ENCODE measurements at places on chromosomes 1 and 21.

DNA sequence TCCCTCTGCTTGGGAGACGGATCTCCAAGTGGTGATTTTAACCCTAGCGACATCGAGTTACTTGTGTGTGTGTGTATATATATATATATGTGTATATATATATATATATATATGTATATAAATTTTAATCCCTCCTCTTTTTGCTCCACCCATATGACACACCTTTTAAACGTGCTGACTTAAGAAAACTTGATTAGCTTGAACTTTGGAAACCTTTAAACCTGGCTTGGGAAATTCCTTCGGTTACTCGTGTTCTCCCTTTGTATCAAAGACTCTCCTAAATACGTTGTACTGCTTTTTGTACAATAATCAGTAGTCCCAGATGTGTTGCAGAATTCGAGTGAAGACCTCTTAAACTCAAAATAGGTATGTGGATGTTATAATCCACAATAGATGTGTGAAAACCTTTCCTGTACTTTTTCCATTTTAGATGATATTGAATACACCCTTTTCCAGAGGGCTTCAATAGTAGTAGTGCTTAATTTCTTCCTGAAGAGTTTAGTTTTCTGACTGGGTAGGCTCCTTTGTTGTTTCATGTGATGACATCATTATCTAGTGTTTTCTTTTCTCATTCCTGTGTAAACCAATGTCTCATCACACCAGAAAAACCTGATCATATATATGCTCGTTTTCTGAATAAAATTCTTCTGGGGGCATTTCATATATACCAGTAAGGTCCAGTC, 1.4 kb downstream of the RNF11 start:
- DNase-seq, result peak; percentile 10

- peak; percentile 23 for DNase-seq
Measured at GRCh38 chr1:160874935-160875334, 10.0 kb downstream of the ITLN1 start.

- DNase-seq, result no peak
Measured at GRCh38 chr1:29258189-29258975, 22.1 kb downstream of the PTPRU start.

DNA sequence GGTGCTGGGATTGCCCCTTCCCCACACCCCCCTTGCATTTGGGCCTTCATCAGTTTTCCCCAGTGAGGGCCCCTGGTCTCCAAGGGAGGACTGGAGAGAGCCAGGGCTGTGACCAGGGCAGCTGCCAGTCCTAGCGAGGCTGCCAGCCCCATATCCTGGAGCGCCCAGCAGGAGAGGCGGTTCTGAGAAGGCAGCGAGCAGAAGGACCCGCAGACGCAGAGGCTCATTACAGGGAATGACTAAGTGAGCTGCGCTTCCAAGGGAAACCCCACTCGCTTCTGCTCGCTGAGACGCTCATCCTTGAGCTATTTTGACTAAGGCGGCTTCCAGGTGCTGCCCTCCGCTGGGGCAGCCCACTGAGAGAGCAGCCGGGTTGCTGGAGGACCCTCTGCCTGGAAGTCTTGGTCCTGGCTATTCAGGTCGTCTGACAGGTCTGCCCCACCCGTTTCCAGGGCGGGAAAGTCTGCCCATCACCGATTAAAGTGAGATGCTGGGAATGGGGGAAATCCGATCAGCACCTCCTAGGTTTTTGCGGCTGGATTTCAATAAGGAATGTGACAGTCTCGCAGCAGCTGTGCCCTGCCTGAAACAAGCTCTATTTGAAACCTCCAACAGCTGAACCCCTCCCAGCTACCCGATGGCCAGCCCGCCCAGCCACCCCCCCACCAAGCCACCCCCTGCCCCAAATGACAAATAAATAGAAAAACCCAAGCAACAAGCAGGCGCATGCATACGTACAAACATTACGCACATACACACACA, 2.8 kb downstream of the KCNN3 start:
- DNase-seq, result no peak

- DNase-seq, result no peak
Measured at GRCh38 chr21:39523399-39523798, 71.6 kb downstream of the SH3BGR start.

- DNase-seq, result no peak
Measured at GRCh38 chr1:22652881-22653316, at the start of gene C1QB. TSS of gene C1QB (plus strand) at chr1:22653236. CDS start at chr1:22659463, 6,227 bp downstream.

GRCh38 chr1:45621501-45621836, 2.4 kb downstream of the CCDC17 start:
- no peak for DNase-seq

GRCh38 chr1:89041119-89041641, 18.5 kb upstream of the GBP3 start:
- DNase-seq, result peak; percentile 38

GRCh38 chr1:210377731-210378333, 49.1 kb downstream of the HHAT start:
- no peak for DNase-seq

- DNase-seq, result peak; percentile 84
Measured at GRCh38 chr1:109790735-109791494, 27.2 kb upstream of the EPS8L3 start.

DNA sequence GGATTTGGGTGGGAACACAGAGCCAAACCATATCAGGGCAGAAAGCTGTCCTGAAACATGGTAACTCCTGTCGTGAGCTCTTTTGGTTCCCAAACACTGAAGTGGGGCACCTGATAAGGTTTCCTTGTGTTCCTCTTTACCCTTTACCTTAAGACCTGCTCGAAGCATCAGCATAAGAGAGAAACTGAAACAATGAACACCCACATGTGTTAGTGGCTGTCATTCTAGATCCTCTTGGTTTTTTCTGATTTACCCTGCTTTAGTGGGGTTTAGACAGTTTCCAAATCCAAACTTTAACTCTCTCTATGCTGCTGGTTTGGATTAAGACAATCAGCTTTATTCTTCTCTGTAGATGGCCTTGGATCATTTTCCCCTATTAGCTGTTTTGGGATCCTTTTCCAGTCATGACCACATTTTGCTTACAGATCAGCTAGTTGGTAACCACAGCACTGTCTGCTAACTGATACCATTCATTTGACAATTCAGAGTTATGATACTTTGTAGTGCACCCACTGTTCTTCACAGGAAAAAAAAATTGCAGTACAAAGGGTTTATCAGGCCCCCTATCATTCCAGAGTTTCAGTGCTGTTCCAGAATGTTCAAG, 975 bp upstream of the MNDA start:
- DNase-seq, result no peak

GRCh38 chr21:29396951-29397455, 98.3 kb downstream of the BACH1 start:
- DNase-seq, result no peak

- DNase-seq, result no peak
Measured at GRCh38 chr1:145716641-145717345, 2.5 kb upstream of the CD160 start.

DNA sequence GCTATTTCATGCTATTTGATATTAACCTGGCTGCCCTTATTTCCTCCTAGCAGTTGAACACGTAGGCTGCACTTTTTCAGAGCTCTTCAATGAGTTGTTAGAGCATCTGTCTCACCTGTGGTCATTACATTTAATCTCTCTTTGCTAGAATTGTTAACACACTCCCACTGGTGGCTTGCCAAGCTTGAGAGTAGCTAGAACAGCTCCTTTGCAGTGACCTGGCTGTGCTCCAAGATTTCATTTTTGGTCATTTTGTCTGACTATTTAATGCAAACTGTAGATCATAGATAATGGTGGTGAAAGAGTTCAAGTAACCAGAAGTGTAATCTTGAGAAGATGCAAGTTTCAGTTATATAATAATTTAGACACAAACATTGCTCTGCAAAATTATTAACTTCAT, 105.6 kb downstream of the LRRC7 start:
- DNase-seq, result no peak

DNA sequence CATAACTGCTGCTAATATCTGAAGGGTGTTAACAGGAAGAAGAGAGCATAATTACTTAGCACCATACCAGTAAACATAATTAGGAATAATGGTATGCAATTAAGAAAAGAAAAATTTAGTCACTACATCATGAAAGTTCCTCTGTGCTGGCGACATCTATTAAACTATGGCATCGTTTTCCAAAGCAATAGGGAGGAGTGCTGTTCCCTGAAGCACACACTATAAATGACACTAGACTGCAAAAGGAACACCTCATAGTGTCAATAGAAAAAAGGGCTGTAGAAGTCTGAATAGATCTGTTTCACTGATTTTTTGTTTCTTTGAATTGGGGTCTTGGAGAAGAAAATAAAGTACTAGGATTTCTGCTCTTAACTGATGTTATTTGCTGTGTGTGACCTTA, 773.6 kb upstream of the B3GALT2 start:
- DNase-seq, result no peak

DNA sequence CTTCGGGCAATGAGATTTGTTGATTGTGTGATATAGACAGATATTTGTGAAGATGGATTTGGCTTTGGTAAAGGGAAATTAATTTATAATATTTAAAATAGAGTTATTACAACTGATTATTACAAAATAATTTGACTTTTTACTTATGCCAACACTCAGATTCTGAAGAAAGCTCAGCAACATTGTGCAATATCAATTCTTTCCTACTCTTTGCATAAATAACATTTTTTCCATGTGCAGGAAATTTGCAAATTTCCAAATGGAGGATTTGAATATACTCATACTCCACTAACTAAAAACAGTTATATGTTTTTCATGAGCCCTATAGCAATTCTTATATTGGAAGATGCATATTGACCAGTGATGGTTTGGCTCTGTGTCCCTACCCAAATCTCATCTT, 676.4 kb upstream of the ADAMTS5 start:
- no peak for DNase-seq

DNA sequence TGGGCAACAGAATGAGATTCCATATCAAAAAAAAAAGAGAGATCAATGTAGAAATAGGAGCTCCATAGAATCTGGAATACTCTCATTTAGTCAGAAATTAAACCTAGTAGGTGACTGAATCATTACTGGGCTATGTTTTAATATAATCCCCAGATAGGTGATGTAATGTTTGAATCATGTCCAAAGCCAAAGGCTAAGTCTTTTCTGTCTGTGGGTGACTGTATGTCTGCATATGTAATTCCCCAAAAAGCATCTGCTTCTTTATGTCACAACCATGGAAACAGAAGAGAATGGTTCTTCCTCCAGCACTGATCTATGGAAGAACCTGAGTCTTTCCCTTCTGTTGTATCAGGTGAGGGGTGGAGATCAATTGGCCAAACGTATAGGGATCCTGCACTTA, 5.8 kb downstream of the LAMC2 start:
- no peak for DNase-seq

GRCh38 chr21:31133243-31133830, 95.1 kb upstream of the KRTAP19-8 start:
- no peak for DNase-seq

DNA sequence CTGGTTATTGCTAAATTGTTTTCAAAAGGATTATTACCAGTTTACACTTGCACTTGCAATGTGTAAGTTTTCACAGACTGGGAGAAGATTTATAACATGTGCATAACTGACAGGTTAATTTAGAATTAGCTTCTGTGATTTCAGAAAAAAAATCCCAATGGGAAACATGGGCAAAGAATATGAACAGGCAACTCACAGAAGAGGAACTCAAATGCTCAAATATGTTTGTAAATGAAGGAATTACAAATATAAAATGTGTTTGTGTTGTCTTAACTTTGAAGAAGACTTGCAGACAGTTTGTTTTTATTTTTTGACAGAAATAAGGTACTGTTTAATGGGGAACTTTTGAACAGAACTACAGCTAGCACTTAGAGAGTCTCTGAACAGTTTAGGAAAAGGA, 8.4 kb downstream of the TSEN15 start:
- no peak for DNase-seq

DNA sequence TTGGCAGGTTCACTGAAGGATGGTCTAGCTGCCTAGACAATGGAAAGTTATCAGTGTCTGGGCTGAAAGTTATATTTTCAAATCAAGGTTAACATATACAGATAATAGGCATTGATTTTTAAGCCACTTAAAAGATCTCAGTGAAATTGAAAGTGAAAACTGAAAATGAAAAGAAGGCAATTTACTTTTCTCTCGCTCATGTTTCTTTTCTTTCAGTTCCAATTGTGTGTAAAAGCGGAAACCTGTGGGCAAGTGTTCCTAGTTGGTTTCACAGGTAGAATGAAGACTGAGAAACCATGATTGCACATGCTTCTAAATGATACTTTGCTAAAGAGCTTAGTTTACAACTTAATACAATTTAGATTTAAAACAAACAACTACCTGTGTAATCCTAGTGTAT, 383.7 kb downstream of the ZP4 start:
- DNase-seq, result peak; percentile 2

GRCh38 chr1:81731989-81732388, 68.7 kb upstream of the ADGRL2 start:
- no peak for DNase-seq

DNA sequence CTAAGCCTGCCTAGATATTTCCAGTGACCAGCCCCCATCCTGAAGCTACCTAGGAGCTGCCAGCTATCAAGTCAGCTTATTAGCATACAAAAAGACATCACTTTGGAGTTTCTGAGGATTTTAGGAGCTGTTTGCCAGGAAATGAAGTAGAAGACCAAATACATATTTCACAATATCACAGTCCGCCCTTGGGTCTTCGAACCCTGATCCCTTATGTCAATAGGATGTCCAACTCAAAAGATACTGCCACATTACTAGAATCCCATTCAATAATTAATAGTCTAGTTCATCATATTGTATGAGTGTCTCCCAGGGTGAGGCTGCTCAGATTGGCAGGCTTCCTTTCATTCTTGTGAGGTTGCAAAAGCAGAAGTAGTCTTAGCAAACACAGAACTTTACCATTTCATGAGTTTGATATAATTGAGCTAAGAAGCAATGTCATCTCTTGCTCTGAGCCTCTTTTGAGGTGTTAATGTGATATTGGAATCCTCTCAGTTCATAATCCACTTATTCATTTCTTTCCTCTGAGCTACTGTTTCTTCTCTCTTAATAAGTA, 13.6 kb downstream of the IPO9 start:
- DNase-seq, result no peak

- DNase-seq, result peak; percentile 57
Measured at GRCh38 chr1:3922201-3922725, 22.2 kb upstream of the C1orf174 start.

- DNase-seq, result peak; percentile 7
Measured at GRCh38 chr1:200535605-200536004, 84.9 kb downstream of the KIF14 start.

DNA sequence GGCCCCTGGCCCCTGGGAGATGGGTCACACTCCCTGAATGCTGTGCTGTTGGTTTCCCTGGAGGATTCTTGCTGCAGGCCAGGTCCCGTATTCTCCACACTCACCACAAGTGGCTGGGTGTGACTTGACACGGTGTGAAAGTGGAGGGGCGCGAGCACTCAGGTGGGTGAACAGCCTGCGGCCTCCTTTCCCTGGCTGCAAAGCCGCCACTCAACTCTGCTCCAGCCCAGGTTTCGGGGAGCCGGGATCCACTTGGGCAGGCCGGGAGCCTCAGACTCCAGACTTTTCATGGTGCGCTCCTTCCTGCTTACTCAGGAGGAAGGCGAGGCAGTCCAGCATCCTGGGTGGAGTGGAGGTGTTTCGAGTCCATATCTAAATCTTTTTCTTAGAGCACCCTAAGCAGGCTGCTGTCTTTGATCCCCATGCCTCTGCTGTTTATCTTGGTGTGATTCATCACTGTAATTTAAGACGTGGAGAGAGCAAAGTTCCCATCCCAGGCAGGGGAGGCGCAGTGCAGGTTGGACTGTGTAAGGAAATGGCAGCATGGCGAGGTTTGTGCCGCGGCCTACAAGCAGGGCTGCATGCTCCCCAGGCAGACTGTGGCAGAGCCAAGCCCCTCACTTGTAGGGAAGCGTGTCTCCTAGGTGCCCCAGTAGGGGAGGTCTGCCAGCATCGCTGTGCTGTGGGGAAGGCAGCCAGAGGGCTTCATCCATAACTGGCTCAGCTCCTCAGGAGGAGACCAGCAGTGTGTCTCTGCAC, 29.6 kb downstream of the VANGL1 start:
- DNase-seq, result no peak
